ENCODE measurements at places on chromosomes 5 and 9.

GRCh38 chr5:134227259-134227658 is 1.4 kb upstream of the PPP2CA start:
- no peak for DNase-seq

- no peak for DNase-seq
Observed at GRCh38 chr9:99167694-99168093, 54.0 kb downstream of the ALG2 start.

GRCh38 chr9:109026306-109026705 is 13.0 kb upstream of the CTNNAL1 start:
- no peak for DNase-seq

DNA sequence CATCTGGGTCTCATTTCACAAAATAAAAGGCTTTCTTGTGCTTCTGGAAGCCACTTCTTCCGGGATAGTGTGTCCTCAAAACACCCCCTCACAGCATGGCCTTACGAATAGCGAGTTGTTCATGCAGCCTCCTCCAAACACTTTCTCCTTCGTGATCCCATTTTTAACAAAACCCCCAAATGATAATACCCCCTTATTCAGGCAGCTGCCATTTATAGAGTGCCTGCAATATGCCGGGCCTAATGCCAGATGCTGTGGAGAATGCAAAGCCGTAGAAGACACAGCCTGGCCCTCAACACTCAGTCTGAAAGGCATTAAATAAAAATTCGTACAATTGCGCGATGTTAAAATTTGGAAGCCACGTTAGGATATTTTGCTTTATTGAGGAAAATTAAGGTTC is 66.4 kb upstream of the SLC44A1 start:
- DNase-seq, result no peak

DNA sequence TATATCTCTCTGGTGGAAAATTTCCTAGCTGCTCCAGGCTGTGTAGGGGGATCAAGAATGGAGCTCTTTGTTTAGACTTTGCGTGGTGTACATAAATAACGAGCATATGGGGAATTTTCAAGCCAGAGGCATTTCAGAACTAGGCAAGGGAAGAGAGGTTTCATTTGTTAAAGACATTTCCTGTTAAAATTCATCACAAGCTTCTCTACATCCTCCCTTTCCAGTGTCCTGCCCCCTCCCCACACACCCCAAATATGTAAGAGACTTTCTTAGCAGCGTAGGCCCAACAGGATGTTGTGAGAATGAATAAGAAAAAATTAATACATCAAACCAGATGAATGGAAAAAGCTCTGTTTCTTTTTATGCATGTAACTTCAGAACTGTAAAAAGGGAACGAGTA is 150.3 kb downstream of the GPBP1 start:
- no peak for DNase-seq

DNA sequence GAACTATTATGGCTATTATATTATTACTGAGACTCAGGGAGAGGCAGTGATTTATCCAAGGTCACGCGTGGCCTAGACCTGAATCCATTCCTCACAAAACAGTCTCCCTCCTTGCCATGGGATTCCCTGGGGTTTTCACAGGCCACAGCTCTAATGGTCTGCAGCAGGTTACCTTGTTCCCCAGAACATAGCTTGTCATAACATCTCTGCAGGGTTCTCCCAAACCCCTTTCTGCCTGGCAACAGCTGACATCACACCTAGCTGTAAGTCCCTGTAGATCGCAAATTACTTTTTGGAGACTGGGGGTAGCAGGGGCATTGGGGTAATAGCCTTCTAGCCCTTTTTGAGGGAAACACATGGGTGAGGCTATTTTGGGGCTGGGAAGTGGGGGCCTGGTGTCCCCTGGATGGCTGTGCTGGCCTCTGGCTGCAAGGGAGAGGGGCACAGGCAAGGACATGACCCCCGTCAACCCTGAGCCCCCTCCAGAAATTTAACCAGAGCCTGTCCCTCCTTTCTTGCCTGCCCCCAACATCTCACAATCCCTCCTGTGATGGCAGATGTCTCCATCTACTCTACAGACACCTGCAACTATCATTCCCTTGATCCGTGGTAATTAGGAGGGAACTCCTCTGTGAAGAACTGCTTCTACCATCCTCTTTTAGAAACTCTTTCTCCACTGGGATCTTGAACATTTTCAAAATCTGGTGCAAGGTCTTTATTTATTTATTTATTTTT is 1.3 kb downstream of the CD74 start:
- peak; percentile 29 for DNase-seq

DNA sequence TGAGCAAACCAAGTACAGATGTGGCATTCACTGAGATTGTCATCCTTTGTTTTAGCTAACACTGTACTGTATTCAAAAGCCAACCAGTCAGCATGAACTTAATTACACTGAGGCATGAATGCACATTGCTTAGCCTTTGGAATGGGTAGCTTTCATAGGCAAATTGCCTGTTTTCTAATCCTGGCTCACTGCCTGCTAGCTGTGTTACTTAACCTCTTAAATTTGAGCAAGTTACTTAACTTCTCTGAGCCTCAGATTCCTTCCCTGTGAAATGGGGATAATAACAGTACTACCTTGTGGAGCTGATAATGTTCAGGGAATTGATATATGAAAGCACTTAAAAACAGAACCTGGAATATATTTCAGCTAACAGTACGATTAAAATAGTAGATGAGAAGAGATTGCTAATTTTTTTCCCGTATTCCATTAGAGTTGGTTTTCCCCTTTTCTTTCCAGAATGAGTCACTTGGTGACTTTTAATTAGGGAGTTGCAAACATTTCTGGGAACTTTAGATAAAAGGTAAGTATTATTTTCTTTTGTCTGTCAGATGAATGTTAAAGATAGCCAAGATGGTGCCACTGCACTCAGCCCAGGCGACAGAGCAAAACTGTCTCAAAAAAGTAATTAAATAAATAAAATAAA is 43.9 kb downstream of the ARRDC3 start:
- DNase-seq, result no peak
